ENCODE measurements at places on chromosomes 4 and X. TPM values are rescaled to one million over a fixed set of nuclear protein-coding genes. Genes with fewer than 3 reads are reported as not detected.
A peak's percentile ranks its signal among the peaks of the same experiment; 100 is the strongest.

SAGE1 gene
- 0.07 TPM for polyA plus RNA-seq

FAM241A gene
- polyA plus RNA-seq: 3.4 TPM

DNA sequence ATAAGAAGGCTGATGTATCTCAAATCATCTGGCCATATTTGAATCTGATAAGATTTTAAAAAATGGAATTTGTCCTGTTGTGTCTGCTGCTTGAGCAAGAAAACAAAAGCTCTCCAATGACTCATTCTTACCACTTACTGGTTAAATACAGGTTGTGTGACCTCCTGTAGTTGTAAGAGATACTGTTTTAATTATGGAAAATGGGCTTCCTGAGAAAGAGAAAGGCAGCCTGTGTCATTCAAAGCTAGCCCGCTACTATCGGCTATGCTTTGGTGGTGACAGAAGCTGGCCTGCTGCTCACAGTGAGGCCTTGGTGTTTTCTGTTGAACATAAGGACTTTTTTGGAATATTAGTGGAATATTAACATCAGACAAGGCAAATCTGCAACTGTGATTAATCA lies 1722.1 kb upstream of the PCDH10 start:
- H3K4me3 ChIP-seq: no peak overlapping the region
- H3K27ac ChIP-seq: no peak overlapping the region
- DNase-seq: no peak
- no peaks in the 10 kb centered on the region for H3K4me1 ChIP-seq
- H3K36me3 ChIP-seq: no peaks in the 10 kb centered on the region
- H3K27me3 ChIP-seq: no peaks in the 10 kb centered on the region

- H3K4me3 ChIP-seq: no peak overlapping the region
- peak; percentile 34 for DNase-seq
- H3K27me3 ChIP-seq: no peaks in the 10 kb centered on the region
- no peaks in the 10 kb centered on the region for H3K4me1 ChIP-seq
- H3K36me3 ChIP-seq: peaks cover 45% of the 10 kb centered on the region
Measured at GRCh38 chr4:1365271-1366178, 18.5 kb downstream of the UVSSA start.

- H3K27ac ChIP-seq: no peak overlapping the region
- H3K36me3 ChIP-seq: no peaks in the 10 kb centered on the region
- peak; percentile 63 for DNase-seq
- peak overlapping the region; percentile 6 for H3K4me3 ChIP-seq
Measured at GRCh38 chr4:153538487-153539357, 72.6 kb downstream of the TMEM131L start.

GRCh38 chrX:97629597-97629985 lies 745.9 kb downstream of the RPA4 start:
- no peaks in the 10 kb centered on the region for H3K36me3 ChIP-seq
- H3K27ac ChIP-seq: no peak overlapping the region
- DNase-seq: no peak

DNA sequence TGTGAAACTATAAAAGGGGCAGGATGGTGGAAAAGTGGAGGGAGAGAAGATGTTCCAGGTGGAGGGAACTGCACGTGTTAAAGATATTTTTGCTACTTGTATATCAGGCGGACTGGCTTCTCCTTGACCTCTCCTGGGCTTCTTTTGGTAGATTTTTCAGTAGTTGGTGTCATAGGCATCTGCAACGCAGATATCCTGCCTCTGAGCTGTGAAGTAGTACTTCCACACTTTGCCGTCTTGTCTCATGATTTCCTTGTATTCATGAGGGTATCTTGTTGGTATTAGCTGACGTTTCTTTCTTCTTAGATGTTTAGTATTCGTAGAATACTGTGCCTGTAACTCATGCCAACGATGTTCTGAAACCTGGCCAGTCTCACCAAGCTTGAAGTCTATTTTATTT lies 81.0 kb downstream of the WWC2 start:
- no peak for DNase-seq
- peaks cover 3% of the 10 kb centered on the region for H3K4me1 ChIP-seq
- H3K27me3 ChIP-seq: no peaks in the 10 kb centered on the region
- no peak overlapping the region for H3K27ac ChIP-seq
- no peak overlapping the region for H3K4me3 ChIP-seq
- no peaks in the 10 kb centered on the region for H3K36me3 ChIP-seq

- H3K4me3 ChIP-seq: no peak overlapping the region
- no peaks in the 10 kb centered on the region for H3K27me3 ChIP-seq
- no peak overlapping the region for H3K27ac ChIP-seq
- H3K36me3 ChIP-seq: no peaks in the 10 kb centered on the region
Measured at GRCh38 chr4:41391271-41391670, 134.5 kb downstream of the UCHL1 start.

GRCh38 chrX:71096760-71097032 lies 1.0 kb downstream of the FOXO4 start:
- H3K4me1 ChIP-seq: no peaks in the 10 kb centered on the region
- peak overlapping the region; percentile 56 for H3K4me3 ChIP-seq
- peaks cover 5% of the 10 kb centered on the region for H3K36me3 ChIP-seq
- no peak overlapping the region for H3K27ac ChIP-seq
- peak; percentile 61 for DNase-seq
- no peaks in the 10 kb centered on the region for H3K27me3 ChIP-seq

DNA sequence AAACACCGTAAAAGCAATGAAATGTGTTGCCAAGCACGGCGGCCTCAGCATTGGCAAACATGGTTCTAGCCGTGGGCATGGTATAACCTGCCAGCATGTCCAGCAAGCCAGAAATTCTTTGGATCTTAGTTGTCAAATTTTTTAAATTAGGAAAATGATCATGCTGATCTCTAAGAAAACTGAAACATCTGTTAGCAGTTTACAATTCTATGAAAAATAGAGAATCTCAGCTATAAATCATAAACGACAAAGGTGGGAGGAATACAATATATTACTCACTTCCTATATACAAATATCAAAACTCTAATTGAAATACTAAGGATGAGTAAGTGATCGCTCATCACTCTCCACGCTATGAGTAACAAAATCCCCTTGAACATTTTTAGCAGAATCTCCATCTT lies 130.3 kb downstream of the ADGRA3 start:
- no peaks in the 10 kb centered on the region for H3K27me3 ChIP-seq
- no peak for DNase-seq
- no peak overlapping the region for H3K27ac ChIP-seq
- no peaks in the 10 kb centered on the region for H3K4me1 ChIP-seq
- no peaks in the 10 kb centered on the region for H3K36me3 ChIP-seq
- no peak overlapping the region for H3K4me3 ChIP-seq

- H3K36me3 ChIP-seq: no peaks in the 10 kb centered on the region
- H3K4me1 ChIP-seq: no peaks in the 10 kb centered on the region
- H3K27me3 ChIP-seq: no peaks in the 10 kb centered on the region
Measured at GRCh38 chrX:150489359-150490015, 78.9 kb upstream of the MTM1 start.

DNA sequence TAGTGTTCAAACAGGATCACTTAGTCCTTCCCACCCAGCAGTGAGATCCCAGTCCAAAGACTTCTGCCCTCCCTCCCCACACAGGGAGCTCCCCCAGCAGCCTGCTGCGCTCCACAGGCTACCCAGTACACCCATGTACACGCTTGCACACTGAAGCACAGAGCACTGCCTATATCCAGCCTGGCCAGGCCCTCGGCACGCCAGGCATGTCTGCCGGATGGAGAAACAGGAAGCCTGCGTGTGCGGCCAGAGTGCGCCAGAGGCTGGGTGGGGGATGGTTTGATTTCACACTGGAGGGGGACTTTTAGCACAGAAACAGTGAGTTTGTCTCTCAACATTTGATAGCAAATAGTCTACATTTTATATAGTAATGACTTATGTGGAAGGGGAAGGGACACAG lies 833.5 kb upstream of the IGFBP7 start:
- no peak overlapping the region for H3K4me3 ChIP-seq
- no peak overlapping the region for H3K27ac ChIP-seq
- DNase-seq: no peak
- no peaks in the 10 kb centered on the region for H3K4me1 ChIP-seq
- H3K36me3 ChIP-seq: no peaks in the 10 kb centered on the region

GRCh38 chr4:16820329-16820728 lies 78.1 kb downstream of the LDB2 start:
- no peak overlapping the region for H3K27ac ChIP-seq
- DNase-seq: no peak
- H3K36me3 ChIP-seq: no peaks in the 10 kb centered on the region
- H3K4me3 ChIP-seq: no peak overlapping the region
- no peaks in the 10 kb centered on the region for H3K4me1 ChIP-seq
- no peaks in the 10 kb centered on the region for H3K27me3 ChIP-seq

- H3K27ac ChIP-seq: no peak overlapping the region
- H3K27me3 ChIP-seq: peaks cover 70% of the 10 kb centered on the region
- no peak for DNase-seq
- no peak overlapping the region for H3K4me3 ChIP-seq
Measured at GRCh38 chr4:1403177-1403583, 3.1 kb downstream of the NKX1-1 start.

- H3K27ac ChIP-seq: no peak overlapping the region
- H3K27me3 ChIP-seq: peaks cover 22% of the 10 kb centered on the region
- no peak for DNase-seq
- no peaks in the 10 kb centered on the region for H3K36me3 ChIP-seq
- no peaks in the 10 kb centered on the region for H3K4me1 ChIP-seq
- no peak overlapping the region for H3K4me3 ChIP-seq
Measured at GRCh38 chr4:7182616-7183015, 9.7 kb upstream of the SORCS2 start.

IL21 gene
- polyA plus RNA-seq: not detected

DMRTC1B gene
- 2.7 TPM for polyA plus RNA-seq

PPID gene
- 46.8 TPM for polyA plus RNA-seq
